ENCODE measurements at places on chromosomes 1 and 21.

GRCh38 chr1:9626201-9626608, 25.3 kb upstream of the PIK3CD start:
- no peak for DNase-seq

DNA sequence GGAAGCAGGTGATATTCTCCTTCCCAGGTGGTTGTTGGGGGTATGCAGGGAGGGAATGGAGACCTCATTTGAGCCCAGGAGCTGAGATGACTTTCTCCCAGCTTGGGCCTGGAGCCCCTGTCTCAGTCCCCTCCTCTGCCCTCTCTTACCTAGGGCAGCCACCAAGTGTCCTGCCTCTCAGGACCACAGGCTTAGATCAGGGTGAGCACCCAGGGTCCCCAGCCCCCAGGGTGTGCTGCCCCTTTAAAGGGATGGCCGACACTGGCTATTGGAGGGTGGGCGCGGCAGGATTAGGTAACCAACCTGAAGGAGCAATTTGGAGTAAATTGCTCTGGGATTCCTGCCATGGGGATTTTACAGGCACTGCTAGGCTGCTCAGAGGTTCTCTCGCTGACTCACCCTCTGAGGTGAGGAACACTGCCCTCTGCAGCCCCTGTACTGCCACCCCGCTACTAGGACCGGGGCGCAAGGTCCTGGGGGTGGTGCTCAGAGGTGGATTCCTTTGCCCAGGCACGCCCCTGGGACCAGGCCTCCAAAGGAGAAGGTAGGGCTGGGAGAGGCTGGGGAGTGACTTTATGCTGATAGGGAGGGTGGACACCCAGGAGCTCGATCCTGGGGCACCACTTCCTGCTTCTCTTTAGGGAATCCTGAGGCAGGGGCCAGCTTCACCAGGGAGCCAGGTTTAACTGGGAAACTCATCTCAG, 1.5 kb downstream of the RPS6KA1 start:
- DNase-seq = no peak

DNA sequence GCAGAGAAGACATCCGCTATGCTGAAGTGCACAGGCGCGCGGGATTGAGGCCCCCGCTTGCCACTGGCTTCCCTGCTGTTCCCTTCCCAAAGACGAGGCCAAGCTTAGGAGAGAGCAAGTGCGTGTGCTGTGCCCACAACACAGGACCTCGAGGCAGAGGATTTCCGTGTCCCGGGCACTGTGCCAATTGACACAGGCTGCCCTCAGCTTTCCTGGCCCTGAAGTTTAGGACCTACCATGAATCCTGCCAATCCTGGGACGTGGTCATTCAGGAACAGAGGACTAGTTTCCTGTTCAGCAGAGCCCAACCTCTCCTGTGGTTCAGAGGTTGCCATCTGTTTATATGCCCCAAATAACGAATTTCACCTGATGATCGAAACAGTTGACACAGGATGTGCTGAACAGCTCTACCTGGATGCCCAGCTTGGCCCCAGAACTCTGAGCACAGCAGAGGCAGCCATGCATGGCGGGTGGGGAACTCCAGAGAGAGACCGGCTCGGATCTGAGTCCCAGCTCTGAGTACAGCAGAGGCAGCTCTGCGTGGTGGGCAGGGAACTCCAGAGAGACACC, 22.0 kb downstream of the SLC37A1 start:
- no peak for DNase-seq

- no peak for DNase-seq
Measured at GRCh38 chr1:50974618-50974935, 4.5 kb downstream of the CDKN2C start.

GRCh38 chr1:75394386-75395139, 216.4 kb downstream of the SLC44A5 start:
- DNase-seq = no peak

- DNase-seq = no peak
Measured at GRCh38 chr1:178484698-178485225, 12.0 kb downstream of the CLEC20A start.

- no peak for DNase-seq
Measured at GRCh38 chr1:29802181-29803068, 566.1 kb downstream of the PTPRU start.

DNA sequence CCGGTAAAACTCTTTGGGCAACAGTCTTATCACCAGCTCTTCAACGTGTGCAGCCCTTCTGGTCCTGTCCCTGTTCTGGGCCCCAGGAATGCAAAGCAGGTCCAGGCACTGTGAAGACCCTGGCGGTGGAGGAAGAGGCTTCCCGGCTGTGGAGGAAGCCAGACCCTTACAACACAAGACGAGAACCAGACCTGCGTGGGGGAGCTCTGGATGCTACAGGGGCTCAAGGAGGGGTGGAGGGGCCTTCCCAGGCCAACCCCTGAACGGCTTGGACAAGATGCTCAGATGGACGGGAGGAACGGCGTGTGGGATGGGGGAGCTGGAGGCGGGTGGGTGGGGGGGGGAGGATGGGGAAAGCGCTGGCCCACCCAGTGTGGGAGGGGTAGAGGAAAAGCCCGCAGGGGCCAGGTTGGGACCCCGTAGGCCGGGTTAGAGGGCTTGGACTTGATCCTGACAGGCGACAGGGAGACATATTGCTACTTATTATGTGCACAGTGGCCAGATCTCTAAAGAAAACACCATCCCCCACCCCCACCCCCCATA, 5.1 kb upstream of the OLIG2 start:
- no peak for DNase-seq

- DNase-seq = no peak
Measured at GRCh38 chr1:31663622-31664452, 19.2 kb upstream of the PEF1 start.

DNA sequence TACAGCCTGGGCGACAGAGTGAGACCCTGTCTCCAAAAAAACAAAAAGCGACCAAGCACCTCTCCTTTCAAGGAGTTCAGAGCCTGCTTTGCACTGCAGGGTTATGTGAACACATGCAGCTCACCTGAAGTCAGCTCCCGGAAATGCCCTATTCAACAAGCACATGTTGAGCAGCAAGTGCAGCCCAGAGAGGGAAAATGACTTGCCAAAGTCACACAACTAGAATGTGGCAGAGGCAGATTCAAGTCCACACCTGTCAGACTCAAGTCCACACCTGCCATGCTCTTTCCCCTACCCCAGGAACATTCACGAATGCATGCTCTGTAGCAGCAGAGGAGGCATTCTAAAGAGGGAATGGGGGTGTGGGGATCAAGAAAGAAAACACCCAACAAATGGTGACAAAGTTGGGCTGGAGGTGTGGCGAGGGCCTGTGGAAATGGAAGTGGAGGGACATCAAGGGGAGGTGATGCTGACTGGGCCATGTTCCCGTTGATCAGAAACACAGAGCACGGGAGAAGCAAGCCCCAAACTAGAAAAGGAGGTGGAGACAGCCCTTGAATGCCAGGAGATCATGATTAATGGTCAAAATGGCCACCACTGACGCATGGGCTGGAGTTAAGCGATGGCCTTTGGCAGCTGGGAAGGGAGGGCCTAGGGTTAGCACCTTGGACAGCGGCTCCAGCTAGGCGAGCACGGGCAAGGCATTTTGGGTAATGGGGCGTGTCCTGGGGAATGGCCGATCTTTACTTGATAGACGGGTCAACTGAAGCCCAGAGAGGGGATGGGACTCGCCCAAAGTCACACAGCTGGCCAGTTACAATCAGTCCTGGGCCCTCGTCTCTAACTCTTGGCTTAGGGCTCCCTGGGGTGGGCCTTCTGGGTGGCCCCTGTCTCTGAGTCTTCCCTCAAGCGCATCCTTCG, 21.5 kb downstream of the RAP1GAP start:
- DNase-seq = no peak

GRCh38 chr1:11874258-11874562, 15.5 kb upstream of the NPPB start:
- no peak for DNase-seq

DNA sequence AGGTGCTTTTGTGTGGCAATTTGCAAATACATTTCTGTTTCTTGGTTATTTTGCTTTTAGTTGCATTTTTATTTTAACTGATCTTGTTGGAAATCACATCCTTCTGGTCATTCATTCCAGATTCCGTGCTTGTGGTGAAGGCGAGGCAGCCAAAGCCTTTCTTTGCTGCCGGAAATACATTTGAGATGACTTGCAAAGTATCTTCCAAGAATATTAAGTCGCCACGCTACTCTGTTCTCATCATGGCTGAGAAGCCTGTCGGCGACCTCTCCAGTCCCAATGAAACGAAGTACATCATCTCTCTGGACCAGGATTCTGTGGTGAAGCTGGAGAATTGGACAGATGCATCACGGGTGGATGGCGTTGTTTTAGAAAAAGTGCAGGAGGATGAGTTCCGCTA, 34.8 kb upstream of the CD101 start:
- DNase-seq = no peak

DNA sequence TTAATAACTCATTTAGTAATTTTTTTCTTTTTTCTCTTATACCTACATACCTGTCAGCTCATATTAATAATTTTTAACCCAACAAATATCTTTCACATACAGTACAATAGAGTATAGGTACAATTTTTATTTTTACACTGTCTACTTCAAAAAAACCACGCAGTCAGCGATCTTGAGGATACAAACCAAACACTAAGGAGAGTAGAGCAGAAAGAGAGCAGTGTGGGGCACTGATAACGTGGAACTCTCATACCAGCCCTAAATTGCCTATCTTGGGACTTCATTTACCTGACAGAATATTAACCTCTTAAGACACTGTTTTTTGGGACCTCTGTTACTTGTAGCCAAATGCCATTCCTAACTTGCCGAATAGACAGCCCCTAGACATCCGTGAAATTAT, 5.5 kb downstream of the TRMT1L start:
- DNase-seq = no peak

GRCh38 chr1:54927472-54928240, 40.7 kb upstream of the DHCR24 start:
- DNase-seq = no peak

DNA sequence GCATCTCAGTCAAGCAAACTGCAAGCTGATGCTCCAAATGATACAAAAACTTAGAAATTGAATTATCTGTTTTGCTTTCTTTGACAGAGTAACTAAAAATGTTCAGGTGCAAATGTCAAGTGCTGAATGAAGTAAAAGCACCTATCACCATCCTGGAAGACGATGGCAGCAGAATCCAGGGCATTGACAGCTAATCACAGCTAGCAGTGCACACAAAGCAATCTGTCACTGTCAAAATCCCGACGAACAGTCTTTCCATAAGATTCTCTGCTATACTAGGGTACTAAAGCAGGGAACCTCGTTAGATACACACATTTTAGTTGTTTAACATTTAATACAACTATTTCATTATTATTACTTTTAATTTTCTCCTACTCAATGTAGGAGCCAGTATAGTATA, 233.3 kb downstream of the BRINP3 start:
- no peak for DNase-seq

- no peak for DNase-seq
Measured at GRCh38 chr1:234541286-234541975, 62.5 kb upstream of the TARBP1 start.

DNA sequence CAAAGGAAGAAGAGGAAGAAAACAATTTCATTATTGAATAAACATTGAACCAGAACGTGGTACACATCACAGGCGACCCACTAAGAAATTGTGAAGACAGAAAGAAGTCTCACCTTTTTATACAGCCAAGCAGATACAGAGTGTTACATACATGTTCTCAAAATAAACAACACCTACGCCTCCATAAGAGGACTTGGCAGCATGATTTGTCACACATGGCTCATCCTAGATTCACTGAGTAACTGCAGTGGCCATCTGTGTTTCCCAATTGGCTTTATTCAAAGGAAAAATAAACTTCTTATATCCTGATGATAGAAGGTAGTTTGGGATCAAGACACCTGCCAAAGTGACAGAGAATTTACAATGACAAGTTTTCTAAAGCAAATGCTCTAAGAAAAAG, 7.6 kb upstream of the KRTAP19-8 start:
- DNase-seq = no peak

GRCh38 chr1:166947398-166948043, 27.8 kb downstream of the ILDR2 start:
- no peak for DNase-seq

- no peak for DNase-seq
Measured at GRCh38 chr1:81142099-81142826, 658.5 kb upstream of the ADGRL2 start.

GRCh38 chr1:225855503-225856300, 26.5 kb downstream of the TMEM63A start:
- no peak for DNase-seq

GRCh38 chr21:42641311-42642218, 11.9 kb upstream of the PDE9A start:
- DNase-seq = no peak

DNA sequence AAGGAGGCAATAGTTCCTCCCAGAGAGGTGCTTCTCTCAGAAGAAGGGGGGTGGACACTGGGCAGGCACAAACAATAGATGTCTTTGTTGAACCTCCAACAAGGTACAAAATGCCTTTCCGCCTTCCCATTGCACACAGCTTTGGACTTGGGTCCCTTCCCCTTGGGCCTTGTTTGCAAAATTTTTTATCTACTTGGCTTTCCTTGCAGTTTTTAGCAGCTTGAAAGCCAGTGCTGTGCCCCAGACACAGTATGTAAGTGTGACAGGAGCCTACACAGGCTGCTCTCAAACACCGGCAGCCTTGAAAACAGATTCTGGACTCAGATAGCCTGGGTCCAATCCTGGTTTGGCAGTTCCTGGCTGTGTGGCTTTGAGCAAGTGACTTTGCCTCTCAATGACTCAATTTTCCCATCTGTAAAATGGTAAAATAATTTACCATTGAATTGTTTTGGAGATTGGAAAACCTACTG, 43.0 kb downstream of the ELAPOR1 start:
- DNase-seq = no peak

DNA sequence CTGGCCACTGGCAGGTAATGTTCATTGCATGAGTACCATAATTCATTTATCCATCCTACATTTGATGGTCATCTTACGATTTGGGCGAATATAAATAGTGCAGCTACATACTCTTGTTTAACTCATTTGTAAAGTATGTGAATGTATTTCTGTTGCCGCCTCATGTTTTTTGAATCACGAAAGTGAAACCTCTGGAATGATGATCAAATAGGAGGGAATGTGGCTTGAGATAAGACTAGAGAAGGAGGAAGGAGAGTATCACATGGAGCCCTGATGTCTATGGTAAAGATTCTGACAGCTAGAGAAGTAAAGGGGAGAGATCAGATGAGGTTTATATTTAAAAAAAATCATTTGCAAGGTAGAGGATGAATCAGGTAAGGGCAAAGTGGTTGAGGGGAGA, 8.0 kb downstream of the MRPS14 start:
- no peak for DNase-seq

- no peak for DNase-seq
Measured at GRCh38 chr1:63603810-63604209, 10.6 kb downstream of the PGM1 start.

DNA sequence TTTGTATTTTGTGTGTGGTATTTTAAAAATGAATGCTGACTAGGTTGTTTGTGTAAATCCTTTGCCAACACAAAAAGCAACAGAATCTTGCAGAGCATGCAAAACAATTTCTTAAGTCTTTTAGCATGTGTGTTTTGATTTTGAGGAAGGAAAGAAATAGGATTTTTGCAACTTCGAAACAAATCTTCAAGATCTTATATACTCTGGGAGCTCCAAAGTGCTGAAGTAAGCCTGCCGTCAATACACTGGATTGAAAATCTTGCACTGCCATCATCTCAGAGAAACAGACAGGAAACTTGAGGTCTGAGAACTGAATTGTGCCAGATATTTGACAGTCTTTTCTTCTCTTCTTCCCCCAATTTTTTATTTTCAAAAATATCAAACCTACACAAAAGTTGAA, 29.3 kb upstream of the DISP1 start:
- DNase-seq = no peak

GRCh38 chr1:107141491-107142126, 770 bp downstream of the NTNG1 start:
- DNase-seq = no peak

Data from cortex of kidney (tissue), 1 donor.